Activated T-cell treated with anti-CD3 and anti-CD28 coated beads, Interleukin-2, amount 50 U/mL, for 72 hours (primary cell): ENCODE measurements at places on chromosomes 6 and 20. TPM values are rescaled to one million over a fixed set of nuclear protein-coding genes. Genes with fewer than 3 reads are reported as not detected.

- DNase-seq: peak; percentile 3
- no peaks in the 10 kb centered on the region for H3K4me1 ChIP-seq
- H3K36me3 ChIP-seq: no peaks in the 10 kb centered on the region
- H3K4me3 ChIP-seq: no peak overlapping the region
- H3K27ac ChIP-seq: no peak overlapping the region
- H3K27me3 ChIP-seq: no peaks in the 10 kb centered on the region
These were observed 155.8 kb downstream of the MBOAT1 start for GRCh38 chr6:20056350-20056992.

DNA sequence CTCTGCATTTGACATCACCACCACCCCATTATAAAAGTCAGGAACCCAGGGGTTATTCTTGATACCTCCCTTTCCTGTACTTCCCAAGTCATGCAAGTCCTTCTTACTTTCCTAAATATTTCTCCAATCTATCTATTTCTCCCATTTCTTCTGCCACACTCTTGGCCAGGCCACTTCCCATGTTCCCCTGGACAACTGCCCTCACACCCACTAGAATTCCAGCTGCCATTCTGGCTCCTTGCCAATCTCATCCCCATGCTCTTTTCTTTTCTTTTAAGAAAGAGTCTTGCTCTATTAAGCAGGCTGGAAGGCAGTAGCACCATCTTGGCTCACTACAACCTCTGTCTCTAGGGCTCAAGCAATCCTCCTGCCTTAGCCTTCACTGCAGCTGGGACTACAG is 15.2 kb downstream of the DEFB132 start:
- no peak overlapping the region for H3K27ac ChIP-seq
- DNase-seq: no peak
- H3K4me3 ChIP-seq: no peak overlapping the region
- no peaks in the 10 kb centered on the region for H3K36me3 ChIP-seq

The MYH7B gene
- 1.2 TPM for total RNA-seq

GRCh38 chr20:41172296-41173140 is 35.2 kb downstream of the PLCG1 start:
- H3K4me1 ChIP-seq: peaks cover 13% of the 10 kb centered on the region
- DNase-seq: no peak
- H3K27ac ChIP-seq: no peak overlapping the region
- H3K36me3 ChIP-seq: peaks cover 14% of the 10 kb centered on the region
- no peak overlapping the region for H3K4me3 ChIP-seq

The FBXO9 gene
- 77.2 TPM for total RNA-seq

The RNF182 gene
- not detected for total RNA-seq

The ABHD16B gene
- total RNA-seq: not detected

DNA sequence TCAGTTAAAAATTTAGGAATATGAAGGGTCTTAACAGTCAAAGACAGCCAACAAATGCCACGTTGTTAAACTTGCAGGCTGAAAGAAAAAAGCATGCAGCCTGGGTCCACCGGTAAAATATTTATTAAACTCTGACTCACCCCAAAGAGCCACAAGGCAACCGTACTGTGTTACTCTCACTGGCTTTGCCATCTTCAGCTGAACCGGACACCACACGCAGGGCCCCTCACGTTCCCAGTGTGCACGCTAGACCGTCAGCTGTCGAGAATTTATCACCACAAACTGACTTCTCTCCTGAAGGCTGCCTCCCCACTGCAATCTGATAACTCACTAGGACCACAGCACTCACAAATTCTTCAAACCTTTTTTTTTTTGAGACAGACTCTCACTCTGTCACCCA is 30.7 kb downstream of the HUS1B start:
- no peaks in the 10 kb centered on the region for H3K27me3 ChIP-seq
- no peak overlapping the region for H3K27ac ChIP-seq
- no peaks in the 10 kb centered on the region for H3K36me3 ChIP-seq
- H3K4me3 ChIP-seq: no peak overlapping the region
- no peak for DNase-seq

The SCRT2 gene
- total RNA-seq: not detected
